ENCODE measurements at places on chromosomes 13 and 19. TPM values are rescaled to one million over a fixed set of nuclear protein-coding genes. Genes with fewer than 3 reads are reported as not detected.

Gene TRIM28
- polyA plus RNA-seq, result 282 TPM

Gene LIM2
- polyA plus RNA-seq, result not detected

Gene CNN1
- 3,172 TPM for polyA plus RNA-seq

Gene KANK2
- 819 TPM for polyA plus RNA-seq

Gene CEACAM6
- not detected for polyA plus RNA-seq

Gene CASP14
- not detected for polyA plus RNA-seq

Gene CLIP3
- polyA plus RNA-seq, result 79.5 TPM

Gene RGS9BP
- polyA plus RNA-seq, result 1.0 TPM

Gene ZNF738
- 5.2 TPM for polyA plus RNA-seq

Gene RASL11A
- 44.4 TPM for polyA plus RNA-seq

Gene SLC39A3
- 44.0 TPM for polyA plus RNA-seq

Gene ZNF541
- polyA plus RNA-seq, result 0.25 TPM

Gene ZNF468
- polyA plus RNA-seq, result 11.2 TPM

Gene PLVAP
- polyA plus RNA-seq, result 289 TPM

Gene APC2
- polyA plus RNA-seq, result 0.66 TPM

Gene LGI4
- polyA plus RNA-seq, result 48.4 TPM

Gene ZNF530
- 4.1 TPM for polyA plus RNA-seq

Gene IRGC
- polyA plus RNA-seq, result not detected

Gene PLPP2
- polyA plus RNA-seq, result 17.5 TPM

Data from urinary bladder (tissue), 4 donors.